ENCODE measurements at places on chromosomes 2 and 18.

GRCh38 chr2:102186791-102187495 is at the start of gene IL1RL2:
Gene IL1RL2, plus strand, starts transcription at chr2:102187023. Its CDS starts 845 bp downstream, at chr2:102187868.
- no peak for DNase-seq

- DNase-seq = no peak
Observed at GRCh38 chr2:48356701-48357325, 173.1 kb upstream of the STON1 start.

DNA sequence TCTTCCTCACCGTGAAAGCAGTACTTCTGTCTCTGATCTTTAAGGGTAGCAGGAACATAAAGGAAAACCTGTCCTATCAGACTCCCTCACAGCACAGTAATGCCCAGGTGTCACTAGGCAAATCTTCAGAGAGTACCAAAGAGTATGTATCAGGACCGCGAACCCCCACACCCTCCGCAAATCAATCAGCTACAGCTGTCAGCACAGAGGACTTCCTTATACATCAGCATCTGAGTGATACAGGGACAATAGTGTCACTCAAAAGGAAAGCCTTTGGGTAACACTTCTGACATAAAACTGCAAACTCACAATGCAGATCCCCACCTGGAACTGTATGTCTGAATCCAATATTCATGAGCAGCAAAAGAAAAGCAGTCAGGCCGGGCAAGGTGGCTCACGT is 2.6 kb downstream of the AFG3L2 start:
- DNase-seq = no peak

GRCh38 chr2:45344071-45344470 is 267.0 kb downstream of the SRBD1 start:
- no peak for DNase-seq

DNA sequence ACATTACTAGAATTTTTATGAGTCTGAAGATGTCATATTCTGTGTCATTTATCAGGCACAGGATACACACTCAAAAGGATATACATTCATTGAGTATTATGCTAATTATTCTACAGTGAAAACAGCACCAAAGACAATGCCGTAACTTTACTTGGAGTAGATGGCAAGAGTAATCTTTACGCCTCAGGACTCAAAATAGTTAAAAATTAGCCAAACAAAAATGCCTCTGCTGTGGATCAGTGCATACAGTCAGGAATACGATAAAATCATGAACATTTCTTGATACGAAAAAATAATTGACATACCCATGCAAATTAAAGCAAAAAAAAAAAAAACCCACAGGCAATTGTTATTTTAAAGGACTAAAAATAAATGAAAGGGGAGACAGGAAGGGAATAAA is 129.7 kb downstream of the NETO1 start:
- no peak for DNase-seq
